ENCODE measurements at places on chromosomes 1 and 21.

DNA sequence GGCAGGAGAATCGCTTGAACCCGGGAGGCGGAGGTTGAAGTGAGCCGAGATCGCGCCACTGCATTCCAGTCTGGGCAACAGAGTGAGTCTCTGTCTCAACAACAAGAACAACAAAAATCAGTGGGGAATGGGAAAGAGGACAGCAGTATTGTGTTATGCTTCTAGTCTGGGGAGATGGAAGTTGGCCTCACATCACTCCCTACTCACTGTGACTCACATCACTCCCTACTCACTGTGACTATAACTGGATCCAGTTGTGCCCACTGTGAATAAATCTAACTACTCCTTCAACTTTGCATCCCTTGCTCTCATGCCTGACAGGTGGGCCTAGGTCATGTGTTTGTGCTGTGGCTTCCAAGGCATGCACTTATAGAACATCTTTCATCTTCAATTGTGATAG lies 285.4 kb upstream of the USP24 start:
- DNase-seq: no peak

GRCh38 chr1:199515261-199515660 lies 512.2 kb upstream of the NR5A2 start:
- DNase-seq: no peak

- DNase-seq: no peak
Measured at GRCh38 chr1:47181955-47182675, 7.7 kb downstream of the PDZK1IP1 start.

- no peak for DNase-seq
Measured at GRCh38 chr1:101526813-101527212, 290.0 kb downstream of the S1PR1 start.

DNA sequence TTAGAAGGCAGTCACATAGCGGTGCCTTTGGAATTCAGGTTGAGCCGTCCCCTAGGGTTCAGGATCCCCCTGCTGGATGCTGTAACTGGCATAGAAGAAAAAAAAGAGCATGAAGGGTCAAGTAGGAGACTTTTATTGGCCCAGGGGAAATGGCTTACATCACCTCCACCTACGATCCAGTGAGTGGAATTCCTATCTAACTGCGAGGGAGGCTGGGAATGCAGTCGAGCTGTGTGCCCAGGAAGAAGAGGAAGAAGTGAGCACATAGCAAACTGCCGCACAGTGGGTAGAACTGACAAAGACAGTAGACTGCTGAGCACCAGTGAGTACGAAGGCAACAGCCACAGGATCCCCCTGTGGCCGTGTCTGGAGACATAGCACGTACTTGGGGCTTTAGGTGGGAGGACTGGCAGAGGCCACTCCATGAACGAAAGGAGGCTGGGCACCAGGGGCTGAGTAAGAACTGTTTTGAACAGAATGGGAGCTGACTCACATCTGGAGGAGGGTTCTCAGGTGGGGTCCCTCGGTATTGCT lies 79.2 kb downstream of the RNF220 start:
- DNase-seq: peak; percentile 22

- no peak for DNase-seq
Measured at GRCh38 chr1:221069178-221069903, 190.1 kb downstream of the HLX start.

DNA sequence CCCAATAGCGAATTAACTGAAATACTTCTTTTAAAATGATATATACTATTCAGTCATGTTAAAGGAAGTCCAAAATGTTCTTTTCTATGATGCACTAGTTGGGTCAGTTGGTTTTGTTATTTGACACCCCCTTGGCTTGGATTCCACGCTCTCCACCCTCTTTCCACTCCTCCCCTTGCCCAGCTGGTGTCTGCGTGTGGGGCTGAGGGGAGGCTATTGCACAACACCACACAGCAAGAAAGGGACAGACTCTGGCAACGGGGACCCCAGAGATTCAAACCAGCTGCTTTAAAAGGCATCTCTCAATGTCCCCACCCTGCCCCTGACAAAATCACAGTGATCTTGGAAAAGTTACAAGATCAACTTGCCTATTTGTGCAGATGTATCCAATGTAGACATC lies 394.3 kb downstream of the TGFB2 start:
- peak; percentile 75 for DNase-seq

- DNase-seq: no peak
Measured at GRCh38 chr1:7634546-7635240, 136.4 kb upstream of the VAMP3 start.

Measured in myocyte (in vitro differentiated cells).